Stimulated activated CD8-positive, alpha-beta memory T cell treated with anti-CD3 and anti-CD28 coated beads, Interleukin-2, amount 100 ng/mL, for 1 hour (primary cell): ENCODE measurements at places on chromosomes 7 and 10.
A peak's percentile ranks its signal among the peaks of the same experiment; 100 is the strongest.

DNA sequence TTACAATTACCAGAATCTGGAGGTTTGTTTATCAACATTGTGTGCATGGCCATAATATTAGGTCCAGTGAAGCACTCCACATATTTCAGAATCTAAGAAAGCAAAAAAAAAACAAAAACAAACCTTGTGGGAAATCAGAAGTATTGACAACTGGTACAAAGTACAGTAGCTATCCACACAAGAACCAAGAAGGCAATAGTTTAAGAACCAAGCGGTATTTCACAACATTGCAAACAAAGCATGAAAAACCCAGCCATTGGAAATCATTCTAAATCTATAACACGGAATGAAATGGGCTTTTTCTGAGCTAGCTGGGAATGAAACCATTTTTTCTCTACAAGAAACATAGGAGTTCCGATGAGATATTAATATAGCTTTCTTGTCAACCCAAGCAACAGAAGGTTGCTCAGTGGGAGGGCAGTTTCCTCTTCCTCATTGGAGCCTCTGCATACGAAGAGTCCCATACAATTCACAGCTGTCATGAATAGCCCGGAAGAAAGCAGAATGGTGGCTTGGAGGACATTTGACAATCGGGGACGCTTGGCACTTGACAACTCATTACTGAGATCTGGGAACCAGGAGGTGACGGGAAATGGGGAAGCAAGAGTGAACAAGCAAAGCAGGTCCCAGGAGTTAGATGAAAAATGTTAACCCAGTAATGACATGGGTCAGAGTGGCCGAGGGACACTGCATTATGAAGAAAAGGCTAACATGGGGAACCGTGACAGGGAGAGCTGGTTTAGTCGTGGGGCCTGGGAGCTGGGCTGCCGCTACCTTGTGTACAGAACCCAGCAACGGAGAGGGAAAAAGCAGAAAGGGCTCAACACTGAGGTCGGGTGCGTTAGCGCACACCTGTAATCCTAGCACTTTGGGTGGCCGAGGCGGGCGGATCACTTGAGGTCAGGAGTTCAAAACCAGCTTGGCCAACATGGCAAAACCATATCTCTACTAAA, 7.8 kb downstream of the PHYH start:
- DNase-seq, result no peak

- DNase-seq, result peak; percentile 4
Measured at GRCh38 chr7:155644971-155645509, 579 bp downstream of the RBM33 start.

DNA sequence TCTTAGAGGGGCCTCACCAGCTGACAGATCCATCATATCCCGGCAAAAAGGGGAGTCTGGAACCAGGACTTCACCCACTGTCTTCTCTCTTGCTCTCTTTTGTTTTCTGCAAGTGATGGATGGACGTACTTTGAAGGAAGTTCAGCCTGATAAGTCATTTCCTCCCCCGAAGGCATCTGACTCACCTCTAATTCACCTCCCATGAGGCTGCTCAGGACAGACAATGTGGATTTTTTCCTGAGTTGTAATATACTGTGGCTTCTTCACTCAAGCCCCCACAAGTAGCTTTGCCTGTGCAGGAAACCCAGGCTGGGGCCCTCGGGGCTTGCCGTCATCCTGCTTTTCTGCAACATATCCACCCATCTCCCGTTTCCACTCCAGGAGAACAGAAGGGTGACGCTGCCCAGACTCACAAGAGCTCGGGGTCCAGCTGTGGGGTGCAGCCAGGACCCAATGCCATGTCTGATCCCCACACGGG, 70.4 kb downstream of the ASB13 start:
- no peak for DNase-seq

- no peak for DNase-seq
Measured at GRCh38 chr10:123993534-123994416, 99.6 kb downstream of the CHST15 start.

DNA sequence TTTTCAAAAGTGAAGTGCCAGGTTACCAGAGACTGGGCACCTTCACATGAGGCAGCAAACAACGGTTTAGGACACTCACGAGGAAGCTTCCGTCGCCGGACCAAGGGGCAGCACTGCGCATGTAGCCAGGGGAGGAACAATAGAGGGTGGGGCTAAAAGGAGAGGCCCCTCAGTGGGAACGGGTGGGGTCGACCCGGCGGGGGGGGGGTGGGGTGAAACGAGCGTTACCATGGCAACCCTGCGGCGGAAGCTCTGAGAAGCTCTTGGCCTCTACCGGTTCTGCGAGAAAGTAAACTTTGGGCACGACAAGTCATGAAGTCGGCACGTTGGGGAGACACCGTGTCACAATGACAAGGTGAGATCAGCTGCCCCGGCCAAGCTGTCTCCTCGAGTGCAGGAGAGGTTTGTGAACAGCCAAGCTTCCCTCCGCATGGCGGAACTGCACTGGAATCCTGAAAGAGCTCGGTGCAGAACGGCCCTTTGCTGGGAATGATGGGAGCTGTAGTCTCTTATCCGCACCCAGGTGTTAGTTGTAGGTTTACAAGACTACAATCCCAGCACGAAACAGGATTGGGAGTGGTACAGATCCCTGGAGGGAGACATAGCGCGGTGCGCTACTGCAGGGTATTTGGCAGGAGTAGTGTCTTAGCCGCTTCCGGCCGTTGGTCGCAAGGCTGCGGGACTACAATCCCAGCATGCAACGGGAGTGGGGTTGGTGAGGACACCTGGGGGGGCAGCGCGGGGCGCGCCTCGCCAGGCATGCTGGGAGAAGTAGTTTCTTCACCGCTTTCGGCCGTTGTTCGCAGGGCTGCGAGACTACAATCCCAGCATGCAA, 72.8 kb upstream of the ZNF722 start:
- DNase-seq, result peak; percentile 85

- no peak for DNase-seq
Measured at GRCh38 chr10:5497948-5498730, 1.2 kb downstream of the CALML5 start.

- no peak for DNase-seq
Measured at GRCh38 chr7:44075296-44076075, 6.8 kb downstream of the POLM start.

DNA sequence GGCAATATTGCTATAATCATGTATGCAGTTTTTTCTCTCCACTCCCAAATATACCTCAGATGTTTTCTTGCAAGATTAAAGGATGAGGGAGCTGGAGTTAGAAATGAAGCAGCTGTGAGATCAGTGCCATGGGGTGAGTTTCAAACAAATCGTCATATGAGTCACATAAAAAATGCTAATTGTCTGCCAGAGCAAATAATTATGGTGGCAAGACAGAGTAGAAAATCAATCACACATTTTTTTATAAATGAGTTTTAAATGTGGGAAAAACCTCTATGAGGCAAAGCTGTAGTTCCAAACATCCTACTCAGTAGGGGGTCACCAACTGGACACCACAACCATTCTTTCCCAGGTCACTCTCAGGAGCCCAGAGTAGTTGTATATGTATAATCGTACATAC, 55.3 kb downstream of the CH25H start:
- DNase-seq, result no peak

- no peak for DNase-seq
Measured at GRCh38 chr7:96526496-96526895, 183.2 kb downstream of the SEM1 start.

GRCh38 chr10:71920540-71921323, 43.5 kb upstream of the CHST3 start:
- DNase-seq, result no peak

DNA sequence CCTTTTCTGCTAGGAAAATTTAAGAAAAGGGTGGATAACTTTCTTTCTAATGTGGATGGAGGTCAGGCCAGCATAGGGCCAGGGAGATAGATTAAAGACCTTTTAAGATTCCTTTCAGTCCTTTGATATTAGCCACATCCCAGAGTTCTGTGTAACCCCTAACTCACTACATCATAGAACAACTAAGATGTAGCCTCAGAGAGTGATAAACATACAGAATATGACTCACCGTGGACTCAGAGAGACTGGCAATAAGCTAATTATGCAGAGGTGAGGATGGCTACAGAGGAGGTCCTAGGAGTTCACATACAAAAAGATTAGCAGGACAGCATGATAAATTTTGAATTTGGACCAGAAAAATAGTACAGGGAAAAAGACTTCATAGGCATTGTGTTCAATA, 141.0 kb downstream of the AOAH start:
- DNase-seq, result no peak

DNA sequence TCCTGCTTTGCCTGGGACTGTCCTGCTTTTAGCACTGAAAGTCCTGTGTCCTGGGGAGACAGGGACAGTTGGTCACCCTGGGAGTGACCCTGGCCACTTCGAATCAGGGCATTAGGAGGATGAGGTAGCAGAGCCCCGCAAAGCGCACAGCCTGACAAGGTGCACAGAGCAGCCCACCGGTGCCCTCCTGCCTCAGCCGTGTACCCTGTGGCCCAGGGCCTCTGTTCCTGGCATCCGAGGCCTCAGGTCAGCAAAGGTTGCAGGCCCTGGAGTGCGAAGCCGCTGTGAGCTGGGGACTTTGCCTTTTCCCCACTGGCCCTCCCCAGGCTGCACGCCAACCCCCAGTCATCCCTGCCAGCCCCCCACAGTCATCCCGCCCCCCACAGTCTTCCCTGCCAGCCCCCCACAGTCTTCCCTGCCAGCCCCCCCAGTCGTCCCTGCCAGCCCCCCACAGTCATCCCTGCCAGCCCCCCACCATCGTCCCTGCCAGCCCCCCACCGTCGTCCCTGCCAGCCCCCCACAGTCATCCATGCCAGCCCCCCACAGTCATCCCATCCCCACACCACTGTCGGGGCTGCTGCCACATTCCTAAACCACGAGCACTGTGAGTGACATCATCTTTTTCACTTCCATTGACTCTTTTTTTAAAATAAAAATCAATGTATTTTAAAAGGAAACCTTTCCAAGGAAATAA, 91.8 kb downstream of the RGS10 start:
- DNase-seq, result no peak

DNA sequence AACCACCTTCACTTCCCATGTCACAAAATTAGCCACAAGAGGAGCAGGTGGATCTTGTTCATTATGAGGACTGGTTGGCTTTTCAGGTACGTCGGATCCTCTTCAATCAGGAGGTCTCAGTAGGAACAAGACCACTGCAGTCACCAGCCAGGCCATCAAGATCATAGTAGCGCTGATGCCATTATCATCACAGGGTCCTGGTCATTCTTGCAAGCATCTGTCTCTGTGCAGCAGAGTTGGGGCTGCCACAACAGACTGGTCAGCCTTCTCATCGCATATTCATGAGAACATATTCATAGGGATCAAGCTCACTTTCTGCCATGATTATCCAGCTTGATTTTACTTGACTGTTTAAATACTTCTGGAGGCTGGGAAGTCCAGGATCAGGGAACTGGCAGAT, 67.1 kb downstream of the ADCYAP1R1 start:
- DNase-seq, result no peak

DNA sequence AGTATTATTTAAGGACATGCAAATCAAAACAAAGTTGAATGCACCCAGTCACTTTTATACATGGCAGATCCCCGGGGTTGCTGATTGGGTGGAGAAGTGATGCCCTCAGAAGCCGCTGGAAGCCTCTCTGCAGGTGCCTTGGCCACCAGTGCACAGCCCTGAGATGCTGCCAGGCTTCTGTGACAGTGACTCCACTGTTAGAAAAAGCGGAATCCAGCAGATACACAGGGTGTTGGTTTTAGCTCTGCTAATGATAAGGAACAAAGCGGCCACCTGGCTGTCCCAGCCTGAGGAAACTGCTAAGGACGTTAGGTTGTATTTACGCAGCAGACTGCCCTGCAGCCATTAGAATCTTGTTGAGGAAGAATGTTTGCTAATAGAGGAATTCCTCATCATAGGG, 47.5 kb downstream of the JAKMIP3 start:
- DNase-seq, result no peak

DNA sequence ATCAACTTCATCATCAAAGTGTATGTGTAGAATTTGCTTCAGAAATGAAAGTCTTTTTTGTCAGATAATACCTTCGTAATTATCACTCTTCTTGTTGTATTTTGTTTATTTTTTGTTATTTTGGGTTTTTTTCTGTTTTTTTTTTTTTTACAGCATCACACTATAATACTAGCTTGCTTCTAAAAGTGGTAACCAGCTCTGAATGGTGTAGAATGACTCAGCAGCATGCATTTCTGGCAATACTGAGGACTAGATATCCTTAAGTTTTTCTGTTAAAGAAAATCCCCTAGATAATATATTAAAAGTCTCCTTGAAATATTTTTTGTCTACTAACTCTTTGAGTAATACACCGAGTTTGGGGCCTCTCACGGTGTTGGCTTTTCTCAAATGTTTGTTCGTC, 109.1 kb downstream of the LMBR1 start:
- no peak for DNase-seq

- DNase-seq, result no peak
Measured at GRCh38 chr10:97633921-97634320, 621 bp upstream of the MORN4 start.

- DNase-seq, result no peak
Measured at GRCh38 chr7:66698652-66699205, 41.8 kb upstream of the RABGEF1 start.

DNA sequence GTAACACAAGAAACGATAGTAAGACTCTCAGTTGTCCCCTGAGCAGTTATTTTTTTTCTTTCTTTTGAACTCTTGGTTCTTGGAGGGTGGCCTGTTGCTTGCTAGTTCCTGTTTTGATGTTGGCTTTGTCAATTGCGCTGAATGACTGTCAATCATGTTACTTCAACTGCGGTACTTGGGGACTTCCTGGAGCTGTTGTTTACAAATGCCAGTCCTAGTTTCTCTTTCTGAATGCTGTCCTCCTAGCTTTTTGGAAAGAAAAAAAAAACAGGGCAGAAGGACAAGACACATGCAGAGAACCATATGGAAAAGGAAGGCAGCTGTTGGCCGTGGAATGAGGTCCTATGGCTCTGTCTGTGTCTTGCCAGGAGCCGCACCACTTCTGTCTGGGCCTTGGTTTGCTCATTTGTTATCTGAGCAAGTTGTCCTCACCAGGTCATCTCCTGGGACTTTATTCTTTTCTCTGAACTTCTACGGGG, 7.0 kb upstream of the PDCD4 start:
- DNase-seq, result no peak

- no peak for DNase-seq
Measured at GRCh38 chr10:51666456-51666855, 32.9 kb downstream of the CSTF2T start.

GRCh38 chr10:27741173-27742091, 4.2 kb downstream of the MKX start:
- DNase-seq, result no peak

- no peak for DNase-seq
Measured at GRCh38 chr10:690372-691161, 1.1 kb upstream of the DIP2C start.

GRCh38 chr7:42453931-42454361, 216.9 kb upstream of the GLI3 start:
- no peak for DNase-seq

DNA sequence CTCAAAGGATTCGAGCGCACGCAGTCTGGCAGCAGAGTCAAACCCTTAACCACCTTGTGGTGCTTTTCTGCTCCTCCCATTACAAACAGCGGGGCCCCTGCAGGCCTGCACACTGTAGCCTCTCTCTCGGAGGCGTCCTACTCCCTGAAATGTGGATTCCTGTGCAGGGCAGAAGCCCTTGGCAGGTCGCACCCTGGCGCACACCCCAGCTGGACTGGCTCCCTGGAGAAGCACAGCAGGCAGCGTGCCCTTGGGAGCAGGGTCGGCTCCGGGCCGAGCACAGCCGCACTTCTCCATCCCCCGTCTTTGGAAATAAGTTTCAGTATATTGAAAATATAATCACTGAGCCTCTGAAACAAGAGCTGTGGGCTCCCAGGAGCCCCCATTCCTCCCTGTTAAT, 144.1 kb downstream of the C10orf105 start:
- no peak for DNase-seq

GRCh38 chr7:19051767-19052375, 65.6 kb downstream of the TWIST1 start:
- DNase-seq, result no peak
